Kidney (tissue), 22 donors: ENCODE measurements at places on chromosomes 3 and 15. TPM values are rescaled to one million over a fixed set of nuclear protein-coding genes. Genes with fewer than 3 reads are reported as not detected.

- DNase-seq, result no peak
Observed at GRCh38 chr15:38879909-38880471, 315.4 kb upstream of the RASGRP1 start.

GRCh38 chr3:128390867-128391266 is 75.8 kb downstream of the DNAJB8 start:
- DNase-seq, result no peak

GRCh38 chr15:58597943-58598828 is 151.3 kb downstream of the ADAM10 start:
- DNase-seq, result no peak

GRCh38 chr15:80317389-80318182 is 65.6 kb upstream of the CTXND1 start:
- DNase-seq, result no peak

GRCh38 chr3:173983343-173983742 is 585.8 kb downstream of the NLGN1 start:
- DNase-seq, result no peak

- peak; percentile 10 for DNase-seq
Observed at GRCh38 chr3:110624576-110624975, 447.0 kb upstream of the NECTIN3 start.

- no peak for DNase-seq
Observed at GRCh38 chr15:31497838-31498237, 171.2 kb downstream of the KLF13 start.

Gene MAPKBP1
- 28.6 TPM for total RNA-seq

Gene SLC12A8
- total RNA-seq, result 29.1 TPM

Gene ADPRH
- 15.0 TPM for total RNA-seq
